ENCODE measurements at places on chromosomes 3 and 15. TPM values are rescaled to one million over a fixed set of nuclear protein-coding genes. Genes with fewer than 3 reads are reported as not detected.

DNA sequence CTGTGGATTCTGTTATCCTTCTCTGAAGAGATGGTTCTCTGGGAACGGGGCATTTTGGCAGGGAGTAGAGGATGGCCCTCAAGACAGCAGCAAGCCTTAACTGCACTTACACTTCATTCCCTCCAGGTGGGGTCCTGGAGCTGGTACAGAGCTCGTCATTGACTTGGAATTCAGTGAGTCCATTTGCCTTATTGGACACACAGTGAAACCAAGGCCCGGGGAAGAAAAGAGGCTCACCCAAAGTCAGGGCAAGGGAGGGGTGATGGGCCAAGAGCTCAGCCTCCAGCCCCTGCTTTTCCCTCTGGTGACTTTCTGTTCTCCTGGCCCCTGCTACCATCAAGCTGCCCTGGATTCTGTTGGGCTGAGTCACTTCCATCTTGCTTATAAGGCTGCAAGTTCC, 125.6 kb downstream of the ETFA start:
- no peak for DNase-seq

DNA sequence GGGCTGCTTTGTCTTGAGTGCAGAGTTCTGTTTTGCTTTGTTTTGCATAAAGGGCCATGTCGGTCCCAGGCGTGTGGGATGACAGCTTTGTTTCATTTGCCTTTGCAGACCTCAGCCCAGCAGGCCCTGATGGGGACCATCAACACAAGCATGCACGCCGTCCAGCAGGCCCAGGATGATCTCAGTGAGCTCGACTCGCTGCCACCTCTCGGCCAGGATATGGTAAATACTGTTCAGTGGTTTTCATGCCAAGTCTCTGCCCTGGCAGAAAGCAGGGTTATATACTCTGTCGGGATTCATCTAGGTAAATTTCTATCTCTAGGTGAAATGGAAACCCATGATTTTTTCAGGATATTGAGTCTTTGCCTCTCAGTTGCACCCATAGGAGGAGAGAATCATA, 343.9 kb upstream of the TPM1 start:
- DNase-seq, result no peak

- no peak for DNase-seq
Observed at GRCh38 chr3:172034786-172035685, 4.3 kb upstream of the FNDC3B start.

DNA sequence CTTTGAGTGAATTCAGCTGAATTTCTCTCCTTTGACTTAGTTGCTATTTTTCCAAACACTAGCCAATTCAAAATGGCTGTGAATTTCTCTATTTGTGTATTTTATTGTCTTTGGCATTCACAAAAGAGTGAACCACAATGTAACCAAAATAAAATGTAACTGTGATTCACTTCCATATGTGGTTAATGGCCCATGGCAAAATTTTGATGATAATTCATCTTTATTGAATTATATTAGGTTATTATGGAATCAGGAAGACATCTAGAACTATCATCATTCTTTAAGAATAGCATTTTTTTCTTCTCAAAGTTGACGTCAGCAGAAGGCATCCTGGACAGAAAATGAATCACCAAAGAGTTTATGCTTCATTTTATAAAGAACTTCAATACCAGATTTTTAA, 705.3 kb upstream of the NAALADL2 start:
- no peak for DNase-seq

The FMN1 gene
- total RNA-seq, result 3.9 TPM

DNA sequence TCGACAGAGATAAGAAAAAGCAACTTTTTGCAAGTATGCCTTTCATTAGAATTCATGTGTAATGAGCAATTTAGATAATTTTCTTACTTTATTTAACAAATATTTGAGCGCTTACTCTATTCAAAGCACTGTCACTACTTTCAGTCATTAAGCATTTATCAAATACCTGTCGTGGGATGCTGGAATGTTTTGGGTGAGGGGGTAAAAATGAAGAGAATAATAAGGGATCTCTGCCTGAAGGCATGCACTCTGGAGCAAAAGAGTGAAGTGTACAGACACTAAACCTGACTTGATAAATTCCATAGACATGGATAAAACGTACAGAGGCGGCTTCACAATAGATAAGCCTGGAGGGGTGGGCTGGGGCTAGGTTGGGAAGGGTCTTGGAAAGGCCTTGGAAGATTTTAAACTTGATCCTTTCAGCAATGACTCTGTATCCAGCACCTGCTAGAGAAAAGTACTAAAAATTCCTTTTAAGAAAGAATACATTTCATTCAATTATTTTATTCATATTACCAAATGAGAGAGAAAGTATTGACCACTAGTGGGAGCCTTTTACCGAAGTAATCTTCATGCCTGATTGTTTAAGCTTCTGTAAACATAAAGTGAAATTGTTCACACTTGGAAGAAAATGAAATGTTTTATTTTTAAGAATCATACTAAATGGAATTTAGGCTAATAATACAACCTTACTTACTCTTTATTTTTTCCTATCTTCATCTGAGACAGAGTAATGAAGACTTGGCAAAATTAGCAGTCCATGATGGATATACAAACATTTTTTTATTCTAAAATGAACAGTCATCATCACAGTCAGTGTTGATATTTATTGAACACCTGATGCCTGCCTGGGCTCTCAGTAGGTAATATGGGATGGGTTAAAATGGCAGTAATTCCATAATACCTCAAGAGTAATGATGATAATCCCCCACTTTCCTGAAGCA, 113.2 kb downstream of the PPP2R3A start:
- DNase-seq, result no peak

The LRRC15 gene
- not detected for total RNA-seq

- DNase-seq, result no peak
Observed at GRCh38 chr15:80514071-80514780, 110.0 kb downstream of the ARNT2 start.

DNA sequence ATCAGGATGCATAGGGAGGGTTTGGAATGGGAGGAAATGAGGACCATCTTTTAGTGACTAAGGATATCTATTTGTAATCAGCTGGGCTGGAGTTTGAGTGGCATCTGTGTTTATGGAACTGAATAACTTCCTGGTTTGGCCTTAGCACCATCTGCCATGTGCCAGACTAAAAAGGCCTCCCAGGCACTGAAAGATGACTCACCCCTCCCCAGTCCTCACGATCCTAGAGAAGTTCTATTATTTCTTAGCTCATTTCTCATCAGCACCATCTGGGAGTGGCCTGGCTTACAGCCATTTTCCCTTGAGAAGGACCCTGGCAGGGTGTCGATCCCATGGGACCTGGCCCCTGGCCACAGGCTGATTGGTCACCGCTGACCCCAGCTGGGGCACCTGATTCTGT, 23.9 kb upstream of the CTXND1 start:
- DNase-seq, result no peak

The CCR2 gene
- 0.31 TPM for total RNA-seq

Measured in occipital lobe (tissue), 3 donors.